ENCODE measurements at places on chromosomes 5 and 9.

DNA sequence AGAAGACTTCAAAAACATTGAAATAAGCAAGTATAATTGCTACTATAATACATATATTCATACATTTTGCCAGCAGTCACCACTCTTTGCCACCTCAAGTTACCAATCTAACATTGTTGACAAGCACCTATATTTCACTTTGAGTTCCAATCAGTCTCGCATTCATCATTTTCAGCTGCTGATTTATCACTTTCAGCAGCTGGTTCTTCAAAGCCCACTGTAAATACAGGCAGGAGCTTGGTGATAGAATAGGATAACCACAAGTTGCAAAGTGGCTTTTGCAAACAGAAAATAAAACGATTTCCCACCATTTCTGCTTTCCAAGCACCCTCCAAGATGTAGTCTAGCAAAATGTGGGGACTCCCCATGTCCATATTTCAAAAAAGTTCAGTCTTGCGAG lies 114.2 kb upstream of the ITGA1 start:
- no peak for DNase-seq

GRCh38 chr5:116299746-116300640 lies 215.2 kb downstream of the COMMD10 start:
- peak; percentile 48 for DNase-seq

GRCh38 chr5:58851571-58851970 lies 268.7 kb downstream of the RAB3C start:
- DNase-seq, result no peak

GRCh38 chr5:69271376-69271775 lies 36.7 kb downstream of the CDK7 start:
- DNase-seq, result peak; percentile 62

Measured in mesenchymal stem cell (in vitro differentiated cells and primary cell).